Hindlimb muscle (tissue), 1 donor: ENCODE measurements at places on chromosomes 1 and 21. TPM values are rescaled to one million over a fixed set of nuclear protein-coding genes. Genes with fewer than 3 reads are reported as not detected.

Gene OR2AK2
- polyA plus RNA-seq = not detected

Gene REN
- not detected for polyA plus RNA-seq

Gene CD1B
- polyA plus RNA-seq = not detected

Gene LCE2C
- not detected for polyA plus RNA-seq

Gene OR2T35
- not detected for polyA plus RNA-seq

Gene LRRC53
- polyA plus RNA-seq = not detected

Gene ITGB2
- polyA plus RNA-seq = 21.0 TPM

Gene SPRR4
- polyA plus RNA-seq = not detected

Gene DPT
- polyA plus RNA-seq = 70.2 TPM

Gene ZFP69B
- 2.7 TPM for polyA plus RNA-seq

Gene KPRP
- polyA plus RNA-seq = not detected

Gene TLR5
- polyA plus RNA-seq = 5.9 TPM

Gene MROH9
- 0.09 TPM for polyA plus RNA-seq

Gene FAM110D
- polyA plus RNA-seq = 0.98 TPM

Gene ABCA4
- 0.71 TPM for polyA plus RNA-seq

GRCh38 chr1:213979751-213980586 lies 7.8 kb upstream of the PROX1 start:
- DNase-seq = no peak

GRCh38 chr1:240956020-240956419 lies 344.1 kb upstream of the GREM2 start:
- DNase-seq = no peak

- peak; percentile 42 for DNase-seq
Observed at GRCh38 chr1:246784621-246785493, 60.6 kb downstream of the SCCPDH start.

DNA sequence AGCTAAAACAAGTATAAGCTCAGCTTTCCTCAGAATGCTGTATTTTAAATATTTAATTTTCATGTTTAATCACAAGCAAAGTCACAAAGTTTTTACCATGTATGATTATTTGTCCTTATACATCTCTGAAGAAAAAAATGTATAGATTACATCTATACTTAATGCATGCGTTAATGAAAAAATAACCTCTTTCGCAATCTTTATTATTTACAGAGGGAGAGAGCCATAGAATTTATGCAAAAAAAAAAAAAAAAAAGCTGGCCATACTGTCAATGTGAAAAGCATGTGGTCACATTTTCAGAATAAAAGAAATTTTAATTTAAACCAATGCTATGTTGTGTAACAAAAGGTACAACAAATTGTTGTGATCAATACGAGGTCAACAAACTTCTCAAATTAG lies 148.2 kb downstream of the AKT3 start:
- DNase-seq = no peak

DNA sequence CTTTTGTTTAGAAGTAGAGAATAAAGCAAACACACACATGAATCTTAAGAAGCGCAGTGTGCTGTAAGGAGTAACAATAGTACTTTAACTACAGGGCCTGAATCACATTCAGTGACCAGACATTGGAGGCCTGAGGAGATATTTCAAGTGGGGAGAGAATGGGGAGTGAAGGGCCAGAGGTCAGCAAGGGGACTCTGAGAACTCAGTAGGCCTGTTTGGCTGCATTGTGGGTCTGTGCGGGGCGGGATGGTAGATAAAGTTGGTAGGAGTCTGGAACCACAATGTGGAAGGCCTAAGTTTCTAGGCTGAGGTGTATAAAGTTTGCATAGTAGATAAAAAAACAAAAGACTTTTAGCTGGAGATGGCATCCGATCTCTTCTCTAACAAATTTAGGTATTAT lies 52.7 kb upstream of the WLS start:
- no peak for DNase-seq

- DNase-seq = no peak
Observed at GRCh38 chr1:3598522-3599285, 12.6 kb downstream of the MEGF6 start.

DNA sequence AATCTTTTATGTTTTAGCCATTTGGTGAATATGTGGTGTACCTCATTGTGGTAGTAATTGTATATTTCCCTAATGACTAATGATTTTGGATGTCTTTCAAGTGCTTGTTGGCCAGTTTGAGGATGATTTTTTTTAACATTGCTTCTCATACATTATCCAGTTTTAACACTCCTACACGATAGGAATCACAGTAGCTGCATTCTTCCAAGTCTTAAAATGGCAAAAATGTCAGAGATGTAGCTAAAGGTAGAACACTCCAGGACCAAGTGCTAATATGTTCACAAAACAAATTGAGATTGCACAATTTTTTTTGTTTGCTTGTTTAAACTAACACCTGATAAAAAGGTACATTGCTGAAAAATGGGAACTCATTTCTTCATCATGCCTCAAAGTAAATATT lies 11.7 kb downstream of the USP25 start:
- no peak for DNase-seq

- no peak for DNase-seq
Observed at GRCh38 chr1:9910076-9910422, at the start of gene CTNNBIP1. TSS of gene CTNNBIP1 (minus strand) at chr1:9910269. CDS start at chr1:9872064, 38,205 bp downstream.

- no peak for DNase-seq
Observed at GRCh38 chr1:109499081-109499480, 5.2 kb downstream of the CYB561D1 start.

DNA sequence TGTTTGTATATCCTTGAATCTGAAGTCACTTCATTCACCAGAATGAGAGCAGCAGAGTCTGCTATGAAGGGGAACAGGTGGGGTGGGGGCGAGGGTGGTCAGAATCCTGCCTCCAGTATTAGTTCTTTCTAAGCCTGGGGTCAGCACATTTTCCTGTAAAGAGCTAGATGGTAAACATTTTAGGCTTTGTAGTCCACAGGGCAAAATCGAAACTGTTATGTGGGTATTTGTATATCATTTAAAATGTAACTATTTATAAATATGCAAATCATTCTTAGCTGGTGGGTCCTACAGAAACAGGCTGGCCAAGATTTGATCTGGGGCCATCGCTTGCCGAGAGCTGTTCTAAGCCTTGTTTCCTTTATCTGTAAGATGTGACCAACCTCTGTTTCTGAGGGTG lies 96.0 kb downstream of the IGSF21 start:
- DNase-seq = no peak

DNA sequence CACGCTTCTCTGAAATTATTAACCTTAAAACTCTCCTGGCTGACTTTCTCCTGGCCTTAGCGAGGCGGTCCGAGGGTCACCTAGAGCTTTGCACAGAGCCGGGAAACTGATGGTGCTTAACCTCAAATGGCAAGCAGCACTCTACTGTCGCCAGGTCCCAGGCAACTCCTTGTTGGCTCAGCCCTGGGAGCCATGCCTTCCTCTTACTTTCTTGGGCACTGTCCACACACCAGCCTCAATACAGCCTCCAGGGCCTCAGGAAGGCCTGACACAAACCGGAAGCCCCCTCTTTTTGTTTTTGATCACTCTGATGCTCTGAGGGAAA lies 3.8 kb downstream of the TRABD2B start:
- no peak for DNase-seq

DNA sequence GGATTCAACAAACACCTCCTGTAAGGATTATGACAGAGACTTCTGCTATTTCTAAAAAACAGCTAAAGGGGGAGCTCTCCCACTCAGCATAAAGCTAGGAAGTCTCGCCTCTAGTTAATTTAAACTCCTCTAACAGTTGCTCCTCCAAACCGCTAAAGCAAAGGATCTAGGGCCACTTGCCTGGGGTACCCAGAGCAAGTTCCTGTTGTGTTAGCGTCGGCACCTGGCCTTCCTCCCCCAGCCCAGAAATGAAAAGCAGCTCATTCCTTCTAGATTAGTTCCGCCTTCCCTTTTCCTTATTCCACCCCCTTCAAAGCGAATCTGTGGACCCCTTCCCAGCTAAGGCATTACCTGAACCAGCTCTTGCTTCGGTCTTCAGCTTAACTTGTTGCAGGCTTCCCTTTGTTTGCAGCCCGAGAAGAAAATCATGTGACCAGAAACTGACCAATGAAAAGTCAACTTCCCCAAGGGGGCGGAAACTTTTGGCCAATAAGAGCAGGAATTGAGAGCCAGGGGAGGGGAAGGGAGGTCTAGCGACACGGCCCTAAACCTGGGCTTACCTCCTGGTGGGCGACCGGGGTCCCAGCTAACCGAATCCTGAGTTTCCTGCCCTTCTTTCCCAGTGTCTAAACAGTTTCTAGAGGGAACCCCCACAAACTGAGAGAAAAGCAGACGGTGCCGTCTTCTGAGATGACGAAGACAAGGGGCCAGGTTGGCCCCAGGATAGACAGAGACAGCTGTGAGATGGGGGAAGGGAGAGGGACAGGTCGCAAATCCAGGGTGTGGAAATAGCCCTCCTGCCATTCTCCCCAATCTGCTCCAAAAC lies at the start of gene PBXIP1:
TSS of gene PBXIP1 (minus strand) at position 382 of the 826 bp plus-strand sequence. CDS start 2,378 bp downstream, outside the sequence.
- peak; percentile 92 for DNase-seq

DNA sequence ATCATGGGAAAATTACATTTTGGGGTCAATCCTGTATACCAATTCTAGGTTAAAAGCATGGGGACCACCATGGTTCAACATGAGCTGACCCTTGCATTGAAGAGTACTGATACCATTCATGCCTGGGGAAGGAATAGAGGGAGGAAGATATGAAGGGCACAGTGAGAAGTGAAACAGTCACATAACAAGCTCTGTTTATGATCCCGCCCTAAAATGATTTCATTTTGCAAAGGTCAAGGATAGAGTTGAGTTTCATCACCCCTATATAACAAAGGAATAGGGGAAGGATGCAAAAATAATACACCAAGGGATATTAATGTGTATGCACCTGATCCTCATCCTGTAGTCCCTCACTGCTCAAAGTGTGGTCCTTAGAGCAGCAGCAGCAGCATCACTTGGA lies 2.5 kb upstream of the HLCS start:
- DNase-seq = no peak

DNA sequence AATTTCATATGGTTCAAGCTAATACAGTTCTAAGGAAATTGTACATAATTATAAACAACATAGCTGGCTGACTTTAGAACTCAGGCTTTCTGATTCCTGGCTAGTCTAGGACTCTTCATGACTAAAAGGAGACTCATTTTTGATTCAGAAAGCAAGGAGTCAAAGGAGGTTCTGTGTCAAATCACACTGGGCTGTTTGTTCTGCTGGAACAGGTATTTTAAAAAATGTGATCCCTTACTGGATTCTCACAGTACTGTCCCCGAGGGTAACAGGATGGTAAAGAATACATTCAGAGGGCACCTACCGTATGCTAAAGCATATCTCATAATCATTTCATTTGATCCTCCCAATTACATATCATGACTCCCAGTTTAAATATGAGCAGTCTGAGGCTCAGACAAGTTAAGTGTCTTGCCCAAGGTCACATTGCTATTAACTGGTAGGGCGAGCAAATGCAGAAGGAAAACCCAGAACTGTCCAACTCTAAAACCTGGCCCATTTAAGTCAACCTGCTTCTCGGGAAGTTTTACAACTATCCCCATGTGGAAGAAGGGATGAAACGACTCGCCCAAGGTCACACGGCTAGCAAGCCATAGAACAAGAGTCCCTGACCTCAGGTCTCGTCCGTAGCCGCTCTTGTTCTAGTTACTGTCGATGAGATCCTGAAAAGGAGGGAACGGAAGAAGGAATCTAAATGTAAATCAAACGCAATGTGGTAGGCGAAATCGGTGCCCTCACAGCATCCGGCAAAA lies 675 bp downstream of the MYSM1 start:
- DNase-seq = peak; percentile 20

GRCh38 chr1:25564777-25565574 lies 21.6 kb downstream of the LDLRAP1 start:
- DNase-seq = no peak

- no peak for DNase-seq
Observed at GRCh38 chr21:39597595-39597994, 15.1 kb upstream of the B3GALT5 start.

GRCh38 chr1:93774707-93775106 lies 93.1 kb upstream of the BCAR3 start:
- DNase-seq = peak; percentile 44

GRCh38 chr1:156992215-156992614 lies 53.3 kb downstream of the ARHGEF11 start:
- DNase-seq = no peak

DNA sequence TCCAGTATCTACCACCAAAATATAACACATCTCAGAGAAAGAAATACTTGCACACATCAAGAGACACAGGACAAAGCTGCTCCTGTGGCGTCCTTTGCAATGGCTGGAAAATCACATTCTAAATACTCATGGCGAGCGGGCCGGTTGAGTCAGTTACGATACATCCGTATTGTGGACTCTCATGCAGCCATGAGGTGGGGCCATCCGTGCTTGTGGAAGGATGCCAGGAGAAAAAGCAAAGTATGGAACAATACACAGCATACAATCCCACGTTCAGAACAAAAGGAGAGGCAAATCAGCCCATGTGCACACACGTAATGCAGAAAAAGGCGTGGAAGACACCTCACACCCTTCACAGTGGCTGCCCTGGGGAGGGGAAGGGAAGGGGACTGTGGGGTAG lies 13.1 kb downstream of the ATP13A2 start:
- no peak for DNase-seq

- no peak for DNase-seq
Observed at GRCh38 chr21:46025113-46025770, 43.7 kb downstream of the COL6A1 start.
